Neural crest cell (in vitro differentiated cells): ENCODE measurements at places on chromosomes 13 and 19. TPM values are rescaled to one million over a fixed set of nuclear protein-coding genes. Genes with fewer than 3 reads are reported as not detected.
A peak's percentile ranks its signal among the peaks of the same experiment; 100 is the strongest.

- H3K27me3 ChIP-seq = peaks cover 8% of the 10 kb centered on the region
- no peaks in the 10 kb centered on the region for H3K36me3 ChIP-seq
- no peak for DNase-seq
- no peak overlapping the region for H3K4me3 ChIP-seq
- peaks cover 15% of the 10 kb centered on the region for H3K4me1 ChIP-seq
- H3K27ac ChIP-seq = peak overlapping the region; percentile 24
Observed at GRCh38 chr19:47398707-47399597, 20.4 kb downstream of the MEIS3 start.

The SHKBP1 gene
- 72.0 and 76.3 TPM in 2 replicates for total RNA-seq

- no peak overlapping the region for H3K27ac ChIP-seq
- peaks cover 16% of the 10 kb centered on the region for H3K36me3 ChIP-seq
- no peak for DNase-seq
- H3K4me1 ChIP-seq = peaks cover 9% of the 10 kb centered on the region
- H3K4me3 ChIP-seq = no peak overlapping the region
Observed at GRCh38 chr19:15178629-15179308, 22.0 kb downstream of the NOTCH3 start.

GRCh38 chr19:3546119-3546518 lies 7.1 kb downstream of the TEKTIP1 start:
- no peaks in the 10 kb centered on the region for H3K36me3 ChIP-seq
- peak overlapping the region; percentile 9 for H3K4me3 ChIP-seq
- DNase-seq = no peak
- peaks cover 4% of the 10 kb centered on the region for H3K27me3 ChIP-seq

- H3K4me3 ChIP-seq = no peak overlapping the region
- peaks cover 1% of the 10 kb centered on the region for H3K27me3 ChIP-seq
- H3K36me3 ChIP-seq = no peaks in the 10 kb centered on the region
Observed at GRCh38 chr19:46499692-46500091, 4.0 kb upstream of the PNMA8B start.

DNA sequence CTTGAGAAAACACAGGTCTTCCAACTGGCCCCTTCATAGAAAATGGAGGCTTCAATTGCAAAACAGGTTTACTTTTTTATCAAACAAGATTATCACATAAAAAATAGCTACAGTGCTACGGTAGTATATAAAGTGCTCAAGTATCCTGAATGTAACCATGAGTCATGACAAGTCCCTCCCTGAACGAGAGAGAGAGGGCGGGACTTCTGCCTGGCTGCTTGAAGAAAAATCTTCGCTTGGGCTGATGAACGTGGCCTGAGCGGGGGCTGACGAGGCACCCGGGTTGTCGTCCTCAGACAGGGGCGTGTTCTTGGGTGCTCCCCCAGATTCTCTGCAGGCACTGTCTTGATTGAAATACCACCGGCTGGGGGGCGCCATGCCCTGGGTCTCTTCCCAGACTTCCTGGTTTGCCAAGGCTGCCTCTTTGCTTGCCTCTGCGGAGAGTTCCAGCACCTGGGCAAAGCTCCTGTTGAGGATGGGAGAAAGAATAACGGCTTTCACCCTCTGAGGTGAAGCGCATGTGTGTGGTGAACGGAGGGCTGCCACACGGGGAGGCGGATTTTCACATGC lies 23.2 kb upstream of the CPAMD8 start:
- H3K36me3 ChIP-seq = peaks cover 8% of the 10 kb centered on the region
- DNase-seq = no peak
- no peak overlapping the region for H3K4me3 ChIP-seq
- peaks cover 3% of the 10 kb centered on the region for H3K4me1 ChIP-seq

The GPR4 gene
- not detected in 2 replicates for total RNA-seq

- no peak overlapping the region for H3K4me3 ChIP-seq
- H3K27me3 ChIP-seq = no peaks in the 10 kb centered on the region
- peaks cover 73% of the 10 kb centered on the region for H3K4me1 ChIP-seq
- H3K36me3 ChIP-seq = peaks cover 6% of the 10 kb centered on the region
- no peak for DNase-seq
- H3K27ac ChIP-seq = no peak overlapping the region
Observed at GRCh38 chr13:46521486-46521885, 31.5 kb upstream of the LRCH1 start.

GRCh38 chr13:73481886-73482445 lies 423.2 kb downstream of the KLF5 start:
- no peaks in the 10 kb centered on the region for H3K27me3 ChIP-seq
- no peaks in the 10 kb centered on the region for H3K4me1 ChIP-seq
- no peak overlapping the region for H3K27ac ChIP-seq
- DNase-seq = no peak

DNA sequence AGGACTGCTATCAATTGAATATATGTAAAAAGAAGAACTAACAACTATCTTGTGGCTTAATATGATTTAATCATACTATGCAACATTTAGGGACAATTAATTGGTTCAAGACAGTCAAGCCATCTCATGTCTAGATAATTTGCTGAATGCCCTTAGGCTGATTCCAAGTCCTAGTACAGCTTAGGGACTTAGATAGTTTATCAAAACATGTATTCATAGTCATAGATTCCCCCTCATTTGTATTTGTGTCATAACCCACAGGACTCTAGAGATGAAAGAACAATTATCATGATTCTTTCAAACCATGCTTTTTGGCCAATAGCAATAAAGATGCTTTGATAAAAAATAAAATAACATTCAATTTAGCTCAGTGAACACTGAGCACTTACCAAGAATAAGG lies 607.6 kb downstream of the SLITRK1 start:
- no peaks in the 10 kb centered on the region for H3K36me3 ChIP-seq
- DNase-seq = no peak
- no peak overlapping the region for H3K4me3 ChIP-seq
- no peak overlapping the region for H3K27ac ChIP-seq

The ELSPBP1 gene
- not detected in 2 replicates for total RNA-seq

DNA sequence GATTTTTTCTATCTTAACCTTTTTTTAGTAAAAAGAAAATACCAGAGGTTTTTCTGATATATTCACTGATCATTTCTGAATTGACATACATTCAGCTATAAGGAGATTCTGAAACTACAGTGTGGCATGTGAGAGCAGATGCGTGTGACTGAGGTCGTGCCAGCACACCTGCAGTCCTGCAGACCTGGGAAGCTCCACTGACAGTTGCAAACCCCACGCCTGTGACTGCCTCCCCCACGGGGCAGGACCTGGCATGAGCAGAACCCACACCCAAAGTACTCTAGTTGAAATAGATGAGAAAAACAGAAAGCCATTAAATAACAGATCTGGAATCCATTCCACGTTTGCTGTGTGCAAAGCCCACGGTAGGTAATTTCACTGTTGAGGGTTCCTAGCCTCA lies 80.7 kb downstream of the TEX29 start:
- H3K36me3 ChIP-seq = no peaks in the 10 kb centered on the region
- DNase-seq = no peak
- H3K27me3 ChIP-seq = peaks cover 32% of the 10 kb centered on the region
- no peak overlapping the region for H3K4me3 ChIP-seq
- H3K4me1 ChIP-seq = peaks cover 13% of the 10 kb centered on the region
- H3K27ac ChIP-seq = no peak overlapping the region

GRCh38 chr13:76597868-76598267 lies 288.3 kb downstream of the KCTD12 start:
- H3K4me1 ChIP-seq = no peaks in the 10 kb centered on the region
- H3K36me3 ChIP-seq = no peaks in the 10 kb centered on the region
- no peak overlapping the region for H3K4me3 ChIP-seq
- no peaks in the 10 kb centered on the region for H3K27me3 ChIP-seq
- H3K27ac ChIP-seq = no peak overlapping the region
- no peak for DNase-seq

DNA sequence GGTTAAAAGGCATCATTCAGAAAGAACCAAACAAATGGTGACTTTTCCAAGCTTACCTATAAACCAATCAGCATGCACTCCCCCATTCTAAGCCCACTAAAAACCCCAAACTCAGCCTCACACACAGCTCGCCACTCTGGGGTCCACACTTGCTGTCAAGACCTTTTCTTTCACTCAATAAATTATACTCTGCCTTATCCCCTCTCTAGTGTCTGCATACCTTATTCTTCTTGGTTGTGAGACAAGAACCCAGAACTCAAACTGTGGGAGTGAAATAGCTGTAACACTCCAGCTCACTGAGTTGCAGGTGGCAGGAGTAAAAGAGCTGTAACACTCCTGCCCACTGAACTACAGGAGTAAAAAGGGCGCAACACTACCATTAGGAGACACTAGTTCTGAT lies 559.0 kb downstream of the TBC1D4 start:
- no peaks in the 10 kb centered on the region for H3K27me3 ChIP-seq
- peaks cover 23% of the 10 kb centered on the region for H3K4me1 ChIP-seq
- no peak for DNase-seq
- no peak overlapping the region for H3K27ac ChIP-seq
- H3K36me3 ChIP-seq = peaks cover 15% of the 10 kb centered on the region

The OR7C1 gene
- total RNA-seq = not detected in 2 replicates

GRCh38 chr19:41192574-41193429 lies at the start of gene CYP2S1:
TSS of gene CYP2S1 (plus strand) at chr19:41193219. CDS start at chr19:41193265, 46 bp downstream.
- DNase-seq = no peak
- peaks cover 81% of the 10 kb centered on the region for H3K27me3 ChIP-seq
- no peak within 1 kb of the TSS for H3K27ac ChIP-seq

GRCh38 chr19:3868770-3869456 lies at the start of gene ZFR2:
TSS of gene ZFR2 (minus strand) at chr19:3869038. CDS start at chr19:3869017, 21 bp downstream.
- H3K36me3 ChIP-seq = peaks cover 5% of the 10 kb centered on the region
- no peak within 1 kb of the TSS for H3K27ac ChIP-seq
- H3K4me1 ChIP-seq = peaks cover 3% of the 10 kb centered on the region
- H3K27me3 ChIP-seq = peaks cover 71% of the 10 kb centered on the region

DNA sequence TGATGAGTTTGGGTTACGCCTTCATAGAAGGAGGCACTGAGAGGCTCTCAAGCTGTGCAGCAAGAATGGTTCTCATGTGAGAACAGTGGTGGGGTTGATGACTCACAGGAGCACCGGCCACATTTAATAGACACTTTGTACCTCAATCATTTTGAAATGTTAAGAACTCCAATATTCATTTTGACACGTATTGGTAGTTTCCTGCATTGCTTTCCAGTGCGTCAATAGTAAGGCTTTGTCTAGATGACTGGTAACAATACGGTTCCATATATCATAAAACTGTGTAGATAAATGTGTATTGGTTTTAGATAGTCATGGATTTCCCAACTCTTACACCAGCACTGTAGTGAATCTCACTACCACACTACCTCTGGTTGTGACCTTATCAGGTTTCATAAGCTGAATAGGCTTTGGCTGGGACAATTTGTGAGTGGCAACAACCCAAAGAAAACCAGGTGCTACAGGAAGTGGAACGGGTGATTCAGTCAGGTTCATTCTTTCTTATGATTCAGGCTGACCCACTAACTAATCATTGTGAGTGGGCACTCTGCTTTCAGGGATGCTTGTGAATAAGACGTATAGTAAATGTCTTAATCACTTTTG lies 362.6 kb downstream of the KLF5 start:
- no peak overlapping the region for H3K4me3 ChIP-seq
- no peak for DNase-seq
- no peaks in the 10 kb centered on the region for H3K4me1 ChIP-seq
- no peaks in the 10 kb centered on the region for H3K27me3 ChIP-seq
- no peaks in the 10 kb centered on the region for H3K36me3 ChIP-seq

DNA sequence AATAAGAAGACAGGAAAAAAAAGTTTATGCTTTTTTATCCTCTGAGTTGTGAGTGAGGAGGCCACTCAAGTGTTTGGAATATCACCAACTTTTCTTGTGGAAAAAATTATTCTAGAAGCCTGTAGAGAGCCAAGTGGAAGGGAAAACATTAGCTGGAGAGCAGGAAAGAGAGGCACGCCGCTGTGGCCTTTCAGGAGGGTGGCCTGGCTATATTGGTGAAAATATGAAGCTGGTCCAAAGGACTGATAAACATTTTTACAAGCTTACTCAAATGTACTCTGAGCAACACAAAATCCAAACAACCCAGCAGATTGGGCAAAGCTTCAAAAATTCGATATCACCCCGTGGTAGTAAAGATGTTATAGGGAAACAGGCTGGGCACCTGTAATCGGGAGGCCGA lies 2.3 kb upstream of the EIF3G start:
- H3K36me3 ChIP-seq = peaks cover 10% of the 10 kb centered on the region
- peak overlapping the region; percentile 65 for H3K4me3 ChIP-seq
- peaks cover 6% of the 10 kb centered on the region for H3K27me3 ChIP-seq
- no peak overlapping the region for H3K27ac ChIP-seq
- H3K4me1 ChIP-seq = peaks cover 11% of the 10 kb centered on the region

DNA sequence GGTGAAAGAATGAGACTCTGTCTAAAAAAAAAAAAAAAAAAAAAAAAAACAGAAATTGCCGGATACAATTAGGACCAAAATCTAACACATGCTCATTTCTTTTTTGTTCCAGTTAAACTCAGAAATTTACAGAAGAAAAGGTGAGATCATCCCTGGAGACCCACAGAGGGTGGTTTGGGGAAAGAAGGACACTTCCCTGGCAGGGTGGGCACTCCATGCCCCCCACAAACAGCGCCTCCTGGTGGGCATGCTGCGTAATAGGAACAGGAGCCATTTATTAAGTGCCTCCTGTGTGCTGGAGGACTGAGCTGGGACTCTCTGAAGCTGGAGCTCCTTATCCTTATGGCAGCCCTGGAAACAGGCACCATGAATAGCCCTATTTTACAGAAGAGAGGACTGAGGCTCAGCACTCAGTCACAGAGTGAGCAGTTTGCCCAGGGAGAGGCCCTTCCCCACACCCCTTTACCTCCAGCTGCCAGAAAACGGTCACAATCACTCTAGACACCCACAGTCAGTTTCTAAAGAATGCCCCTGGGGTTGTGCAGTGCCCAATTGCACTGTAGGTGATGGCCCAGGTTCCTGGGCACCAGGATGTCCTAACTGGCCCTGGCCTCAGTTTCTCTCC lies 10.1 kb downstream of the C19orf38 start:
- no peak overlapping the region for H3K27ac ChIP-seq
- no peaks in the 10 kb centered on the region for H3K36me3 ChIP-seq
- no peaks in the 10 kb centered on the region for H3K27me3 ChIP-seq
- no peak overlapping the region for H3K4me3 ChIP-seq
- peaks cover 20% of the 10 kb centered on the region for H3K4me1 ChIP-seq

DNA sequence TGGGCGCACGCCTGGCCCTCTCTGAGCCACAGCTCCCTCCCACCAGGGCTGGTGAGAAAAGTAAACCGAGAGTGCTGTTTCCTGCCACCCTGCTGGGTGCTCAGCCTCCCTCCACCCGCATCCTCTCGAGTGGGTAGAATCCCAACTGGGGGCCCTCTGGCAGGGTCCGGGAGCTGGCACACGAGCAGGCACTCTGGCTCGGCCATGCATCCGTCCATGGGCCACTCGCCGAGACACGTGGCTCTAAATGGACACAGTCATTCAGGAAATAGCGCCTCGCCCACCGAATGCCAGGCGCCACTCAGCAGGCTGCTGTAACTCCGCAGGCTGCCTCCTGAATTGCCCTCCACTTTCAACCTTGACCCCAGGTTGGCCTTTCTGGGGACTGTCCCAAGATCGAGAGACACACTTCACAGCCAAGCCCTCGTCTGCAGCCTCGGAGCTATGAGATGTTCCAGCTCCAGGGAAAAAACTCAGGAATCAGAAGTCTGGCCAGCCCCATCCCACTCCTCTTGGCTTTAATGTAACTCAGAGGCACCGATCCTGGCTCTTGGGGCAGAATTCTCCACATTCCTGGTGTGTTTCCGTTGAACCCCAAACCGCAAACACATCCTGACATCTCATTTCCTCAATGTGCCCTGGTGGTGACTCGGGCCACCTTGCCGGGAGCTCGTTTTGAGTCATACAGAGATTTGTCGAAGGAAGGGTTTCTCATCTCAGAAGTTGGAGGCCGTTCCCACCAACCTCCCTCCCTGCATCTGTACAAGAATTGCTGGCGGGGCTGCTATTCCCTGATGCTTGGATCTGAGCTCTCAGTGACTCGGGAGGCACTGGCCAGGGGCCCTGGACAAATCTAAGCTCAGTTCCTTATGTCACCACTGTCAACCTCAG lies 14.1 kb downstream of the KLF2 start:
- H3K27me3 ChIP-seq = peaks cover 9% of the 10 kb centered on the region
- H3K4me1 ChIP-seq = no peaks in the 10 kb centered on the region
- no peaks in the 10 kb centered on the region for H3K36me3 ChIP-seq
- DNase-seq = no peak
